Stimulated activated CD8-positive, alpha-beta memory T cell treated with anti-CD3 and anti-CD28 coated beads, Interleukin-4, amount 100 ng/mL, for 4 hours (primary cell): ENCODE measurements at places on chromosomes 4 and X.

- no peak for DNase-seq
Observed at GRCh38 chr4:143455211-143455610, 58.3 kb upstream of the SMARCA5 start.

GRCh38 chr4:139919521-139919920, 234.5 kb downstream of the MAML3 start:
- DNase-seq, result no peak

DNA sequence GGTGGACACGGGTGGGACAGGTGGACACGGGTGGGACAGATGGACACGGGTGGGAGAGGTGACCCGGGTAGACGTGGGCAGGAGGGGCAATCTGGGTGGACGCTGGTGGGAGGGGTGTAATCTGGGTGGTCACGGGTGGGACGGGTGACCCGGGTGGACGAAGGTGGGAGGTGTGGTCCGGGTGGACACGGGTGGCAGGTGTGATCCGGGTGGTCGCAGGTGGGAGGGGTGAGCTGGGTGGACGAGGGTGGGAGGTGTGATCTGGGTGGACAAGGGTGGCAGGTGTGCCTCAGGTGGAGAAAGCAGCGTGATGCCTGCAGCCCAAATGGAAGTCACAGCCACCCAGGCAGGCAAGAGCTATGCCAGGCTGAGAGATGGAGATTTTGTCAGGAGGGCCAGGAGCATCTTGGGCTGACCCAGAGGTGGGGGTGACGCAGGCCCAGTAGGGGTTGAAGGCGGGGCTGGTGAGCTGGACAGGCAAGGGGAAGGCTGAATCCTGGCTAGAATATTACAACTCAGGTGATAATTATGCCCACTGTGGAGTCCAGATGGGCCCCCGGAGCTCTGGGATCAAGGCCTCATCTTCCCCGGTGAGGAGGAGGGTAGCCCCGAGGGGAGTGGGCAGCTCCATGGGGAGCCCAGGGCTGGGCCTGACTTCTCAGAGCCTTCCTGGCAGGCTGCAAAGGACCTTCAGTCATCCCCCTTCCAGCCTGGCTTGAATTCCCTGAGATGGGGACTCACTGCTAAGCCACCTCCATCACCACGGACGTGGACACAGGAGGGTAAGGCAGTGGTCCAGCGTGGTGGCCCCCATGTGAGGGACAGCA, 100.0 kb downstream of the ADRA2C start:
- no peak for DNase-seq

- DNase-seq, result no peak
Observed at GRCh38 chr4:112765317-112765974, 128.5 kb downstream of the LARP7 start.

DNA sequence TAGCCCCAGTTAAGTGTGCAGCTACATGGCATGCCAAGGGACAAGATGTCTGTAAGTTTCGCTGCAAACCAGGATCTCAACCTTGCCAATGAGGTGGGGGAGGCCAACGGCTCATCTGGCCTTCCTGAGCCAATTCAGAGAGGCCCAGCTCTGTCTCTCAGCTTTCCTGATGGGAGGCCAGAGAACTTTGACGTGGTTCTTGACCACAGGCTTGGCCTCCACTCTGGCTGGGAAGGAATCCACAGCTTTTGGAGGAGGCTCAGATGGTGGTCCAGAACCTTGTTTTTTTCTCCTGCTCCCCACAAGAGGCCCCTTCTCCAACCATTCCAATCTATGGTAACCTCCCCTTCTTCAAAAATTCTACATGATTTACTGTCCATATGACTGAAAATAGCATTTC, 9.8 kb downstream of the CAPN6 start:
- DNase-seq, result no peak

DNA sequence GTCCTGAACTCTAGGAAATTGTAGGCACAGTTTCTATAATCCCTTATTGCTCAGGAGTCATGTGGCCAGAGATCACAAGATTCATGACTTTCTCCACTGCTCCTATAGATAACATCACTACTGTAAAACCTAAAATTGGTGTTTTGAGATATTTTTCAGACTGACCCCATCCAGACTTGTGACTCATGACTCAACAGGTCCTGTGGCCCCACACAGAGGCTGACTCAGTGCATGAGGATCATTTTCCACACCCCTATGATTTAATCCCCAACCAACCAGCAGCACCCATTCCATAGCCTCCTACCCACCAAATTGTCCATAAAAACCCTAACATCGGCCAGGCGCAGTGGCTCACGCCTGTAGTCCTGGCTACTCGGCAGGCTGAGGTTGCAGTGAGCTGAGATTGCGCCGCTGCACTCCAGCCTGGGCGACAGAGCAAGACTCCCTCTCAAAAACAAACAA, 13.2 kb upstream of the XIAP start:
- no peak for DNase-seq
